ENCODE measurements at places on chromosomes 1 and 21.

DNA sequence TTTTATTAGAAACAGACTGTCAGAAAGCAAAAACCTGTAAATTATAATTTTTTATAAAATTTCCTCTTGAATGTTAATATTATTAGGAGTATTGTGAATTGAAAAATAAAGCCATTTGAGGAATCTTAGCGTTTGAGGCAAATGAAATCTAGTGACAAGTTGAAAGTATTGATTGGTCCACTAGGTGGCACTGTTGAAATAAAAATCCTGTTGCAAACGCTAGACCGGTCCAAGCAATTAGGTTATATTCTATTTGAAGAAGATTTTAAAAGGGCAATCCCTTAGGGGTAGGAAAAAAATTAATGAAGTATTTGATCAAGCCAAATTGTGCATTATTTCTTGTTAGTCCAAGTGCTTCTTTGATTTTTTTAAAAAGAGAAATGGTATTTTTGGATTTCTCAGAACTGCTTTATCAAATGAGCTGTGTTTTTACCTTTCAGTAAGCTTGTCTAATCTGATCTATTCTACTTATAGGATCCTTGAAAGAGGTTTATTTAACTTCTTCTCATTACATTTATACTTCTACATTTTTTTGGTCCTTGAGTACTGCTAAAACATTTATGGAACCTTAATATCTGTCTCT, 57.7 kb downstream of the ATG4C start:
- no peak for DNase-seq

- DNase-seq = no peak
Measured at GRCh38 chr1:9715536-9716226, 64.2 kb downstream of the PIK3CD start.

- no peak for DNase-seq
Measured at GRCh38 chr1:59504276-59504675, 207.4 kb downstream of the FGGY start.

GRCh38 chr1:77459881-77460280, 178.1 kb downstream of the AK5 start:
- DNase-seq = no peak

DNA sequence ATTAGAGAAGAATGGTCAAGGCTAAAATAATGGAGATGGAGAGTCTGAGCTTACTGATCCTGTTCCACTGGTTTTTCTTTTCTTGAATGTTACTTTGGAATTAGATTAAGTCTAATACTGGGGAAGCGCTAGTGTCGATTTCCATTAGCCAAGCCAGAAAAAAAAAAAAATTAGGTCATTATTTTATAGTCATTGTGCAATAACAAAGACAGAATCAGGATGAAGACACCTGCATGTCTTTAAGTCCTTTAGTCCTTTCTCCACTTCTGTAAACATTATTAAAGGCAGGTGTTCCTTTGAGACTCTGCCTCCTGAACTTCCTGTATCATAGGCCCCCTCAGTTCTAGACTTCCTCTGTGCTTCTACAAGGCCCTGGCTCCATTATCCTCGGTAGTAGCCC, 42.8 kb downstream of the MYSM1 start:
- no peak for DNase-seq

DNA sequence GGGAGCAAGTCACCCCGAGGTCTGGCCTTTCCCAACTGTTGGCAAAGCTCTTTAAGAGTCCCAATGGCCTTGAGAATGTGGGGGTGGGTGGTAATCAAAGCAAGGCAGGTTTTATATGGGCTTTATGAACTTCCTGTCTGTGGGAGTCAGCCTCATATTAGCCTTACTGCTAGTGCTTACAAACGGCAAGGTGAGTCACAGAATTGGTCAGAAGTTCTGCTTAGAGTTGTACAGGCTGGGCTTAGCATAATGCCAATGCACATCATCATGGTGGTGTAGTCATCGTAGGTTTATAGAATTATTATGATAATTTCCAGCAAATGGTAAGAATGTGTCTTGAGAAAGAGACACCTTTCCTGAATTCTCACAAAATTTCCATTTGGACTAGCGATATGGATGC, 192.7 kb upstream of the KIAA0040 start:
- no peak for DNase-seq
